ENCODE measurements at places on chromosomes 1 and 21.

DNA sequence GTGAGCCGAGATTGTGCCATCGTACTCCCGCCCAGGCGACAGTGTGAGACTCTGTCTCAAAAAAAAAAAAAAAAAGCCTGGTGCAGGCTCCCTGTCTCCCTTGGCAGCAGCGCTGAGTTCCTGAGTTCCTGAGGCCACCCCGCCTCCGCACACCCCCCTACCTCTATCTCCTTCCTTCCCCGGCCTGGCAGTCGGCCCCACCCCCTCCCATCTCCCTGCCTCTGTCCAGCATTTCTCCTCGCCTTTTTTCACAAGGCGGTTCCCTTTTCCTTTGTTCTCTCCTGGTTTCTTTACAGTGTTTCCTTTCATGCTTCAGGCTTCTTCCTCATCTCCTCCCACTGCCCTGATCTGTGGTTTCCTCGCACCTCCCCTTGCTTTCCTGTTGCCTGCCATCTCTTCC is 2.7 kb downstream of the RORC start:
- DNase-seq, result peak; percentile 42

- no peak for DNase-seq
Measured at GRCh38 chr1:31159323-31159722, 80.4 kb downstream of the NKAIN1 start.

GRCh38 chr1:166145499-166145898 is 21.3 kb downstream of the FAM78B start:
- no peak for DNase-seq

- no peak for DNase-seq
Measured at GRCh38 chr1:172658871-172659453, at the start of gene FASLG. Gene FASLG (plus strand): TSS chr1:172659103. CDS start chr1:172659202, 99 bp downstream.

Data from suppressor macrophage treated with lipopolysaccharide for 4 hours (primary cell).